ENCODE measurements at places on chromosomes 5 and 9. TPM values are rescaled to one million over a fixed set of nuclear protein-coding genes. Genes with fewer than 3 reads are reported as not detected.
A peak's percentile ranks its signal among the peaks of the same experiment; 100 is the strongest.

Gene AJM1
- total RNA-seq = 1.8 TPM

Gene SLC22A4
- 4.1 TPM for total RNA-seq

Gene CCL19
- total RNA-seq = not detected

Gene RAI14
- total RNA-seq = 82.7 TPM

Gene TMED9
- 139 TPM for total RNA-seq

Gene ARID3C
- under 0.01 TPM for total RNA-seq

Gene OR1J2
- total RNA-seq = 0.33 TPM

Gene SARDH
- total RNA-seq = 9.0 TPM

DNA sequence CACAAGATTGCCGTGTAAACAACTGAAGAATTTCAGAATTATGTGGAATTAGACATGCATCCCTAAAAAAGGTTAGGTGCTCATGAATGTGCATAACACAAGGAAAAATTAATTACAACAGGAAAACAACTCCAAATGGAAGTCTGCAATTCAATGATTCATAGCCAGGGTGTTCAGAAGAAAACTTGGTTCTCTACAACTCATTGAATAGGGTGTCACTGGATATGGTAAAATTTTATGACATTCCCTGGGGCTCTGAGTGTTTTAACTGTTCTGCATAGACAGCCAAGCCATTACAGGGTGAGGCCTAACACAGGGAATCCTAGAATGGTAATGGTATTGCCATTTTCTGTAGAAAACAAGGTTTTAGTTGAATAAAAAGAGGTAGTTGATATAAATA, 24.4 kb upstream of the ZSWIM6 start:
- no peaks in the 10 kb centered on the region for H3K36me3 ChIP-seq
- DNase-seq = no peak
- no peaks in the 10 kb centered on the region for H3K27me3 ChIP-seq
- no peak overlapping the region for H3K4me3 ChIP-seq
- peaks cover 33% of the 10 kb centered on the region for H3K4me1 ChIP-seq

DNA sequence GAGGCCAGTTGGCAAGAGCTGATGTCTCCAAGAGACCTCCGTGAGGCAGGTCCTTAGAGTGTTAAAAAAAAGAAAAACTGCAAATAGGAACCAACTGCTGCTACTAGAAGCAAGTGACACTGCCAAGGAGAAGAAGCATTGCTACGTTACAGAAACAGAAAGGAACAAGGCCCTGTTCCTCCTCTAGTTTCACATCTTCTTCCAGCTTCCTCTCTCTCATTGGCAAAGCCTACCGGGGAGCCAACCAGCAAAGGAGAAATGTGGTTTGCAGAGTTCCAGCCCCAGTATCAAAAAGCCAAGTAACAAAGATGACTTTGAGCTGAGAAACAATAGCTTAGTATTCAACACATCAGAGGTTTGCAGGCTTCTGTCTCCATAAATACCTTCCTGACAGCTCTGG, 145.9 kb downstream of the PRELID2 start:
- no peaks in the 10 kb centered on the region for H3K27me3 ChIP-seq
- no peak for DNase-seq
- H3K27ac ChIP-seq = no peak overlapping the region

- DNase-seq = no peak
- H3K27ac ChIP-seq = no peak overlapping the region
- no peak overlapping the region for H3K4me3 ChIP-seq
- no peaks in the 10 kb centered on the region for H3K36me3 ChIP-seq
- H3K4me1 ChIP-seq = no peaks in the 10 kb centered on the region
Measured at GRCh38 chr5:171835066-171835465, 49.4 kb downstream of the SMIM23 start.

DNA sequence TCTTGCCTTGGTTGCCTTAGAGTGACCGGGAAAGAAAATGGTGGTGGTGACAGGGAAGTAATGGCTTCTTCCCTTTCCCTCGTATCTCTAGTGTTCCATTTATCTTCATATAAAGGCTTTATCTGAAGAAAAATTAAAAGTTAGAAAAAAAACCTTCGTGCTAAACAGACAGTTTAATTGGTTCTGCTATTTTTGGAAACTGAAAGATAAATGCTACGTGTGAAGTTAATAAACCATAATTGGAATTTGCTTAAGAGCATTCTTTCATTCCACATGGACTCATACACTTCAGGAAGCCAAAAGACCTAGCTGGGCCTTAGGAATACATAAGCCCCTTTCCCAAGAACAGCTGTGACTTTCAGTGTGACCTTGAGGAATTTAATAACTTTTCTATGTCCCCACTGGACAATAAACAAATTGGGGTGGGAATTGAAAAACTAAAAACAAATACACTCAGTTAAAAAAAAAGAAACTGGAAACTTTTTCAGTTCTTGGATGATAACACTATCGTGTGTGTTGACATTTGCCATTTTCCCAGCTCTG, 818.8 kb upstream of the WWC1 start:
- DNase-seq = no peak
- no peaks in the 10 kb centered on the region for H3K27me3 ChIP-seq
- H3K4me1 ChIP-seq = no peaks in the 10 kb centered on the region
- H3K36me3 ChIP-seq = no peaks in the 10 kb centered on the region
- no peak overlapping the region for H3K27ac ChIP-seq
- H3K4me3 ChIP-seq = no peak overlapping the region

DNA sequence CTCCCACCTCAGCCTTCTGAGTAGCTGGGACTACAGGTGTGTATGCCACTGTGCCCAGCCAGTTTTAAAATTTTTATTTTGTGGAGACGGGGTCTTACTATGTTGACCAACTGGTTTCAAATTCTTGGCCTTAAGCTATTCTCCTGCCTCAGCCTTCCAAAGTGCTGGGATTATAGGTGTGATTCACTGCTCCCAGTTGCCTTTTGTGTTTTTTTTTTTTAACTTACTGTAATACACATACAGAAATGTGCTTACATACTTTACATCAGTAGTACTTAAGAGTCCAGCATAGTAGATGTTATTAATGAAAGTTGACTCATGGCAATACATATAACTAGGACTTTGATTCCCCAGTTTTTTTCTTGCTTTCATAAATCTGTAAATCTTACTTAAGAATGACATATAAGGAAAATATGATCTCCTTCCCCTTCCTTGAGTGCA, 4.7 kb downstream of the MAN2A1 start:
- no peaks in the 10 kb centered on the region for H3K27me3 ChIP-seq
- peak; percentile 31 for DNase-seq
- H3K4me3 ChIP-seq = no peak overlapping the region
- no peak overlapping the region for H3K27ac ChIP-seq
- peaks cover 8% of the 10 kb centered on the region for H3K4me1 ChIP-seq

GRCh38 chr9:35229066-35229778, 67.4 kb downstream of the UNC13B start:
- H3K27ac ChIP-seq = no peak overlapping the region
- no peaks in the 10 kb centered on the region for H3K27me3 ChIP-seq

DNA sequence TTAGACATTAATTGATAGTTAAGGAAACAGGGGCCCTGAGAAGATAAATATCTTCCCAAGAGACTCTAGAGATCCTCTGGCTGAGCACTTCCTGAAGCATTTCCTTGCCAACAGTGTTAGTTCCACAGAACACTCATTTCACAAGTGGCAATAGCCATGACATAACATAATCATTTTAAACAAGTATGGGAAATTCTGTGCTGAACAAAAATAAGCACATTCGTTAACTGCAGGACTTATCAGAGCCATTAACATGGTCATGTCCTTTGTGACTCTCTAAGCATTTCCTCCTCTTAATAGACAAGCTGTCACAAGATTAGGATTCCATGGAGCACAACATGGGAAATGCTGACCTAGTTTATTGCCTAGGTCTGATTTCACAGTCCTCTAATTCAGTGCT, 184.9 kb downstream of the SNX18 start:
- H3K36me3 ChIP-seq = no peaks in the 10 kb centered on the region
- peaks cover 14% of the 10 kb centered on the region for H3K4me1 ChIP-seq
- DNase-seq = no peak
- H3K27ac ChIP-seq = peak overlapping the region; percentile 76
- no peak overlapping the region for H3K4me3 ChIP-seq

- peak; percentile 31 for DNase-seq
- no peaks in the 10 kb centered on the region for H3K27me3 ChIP-seq
- H3K4me3 ChIP-seq = no peak overlapping the region
- no peak overlapping the region for H3K27ac ChIP-seq
Measured at GRCh38 chr5:83553000-83553486, 81.5 kb downstream of the VCAN start.

DNA sequence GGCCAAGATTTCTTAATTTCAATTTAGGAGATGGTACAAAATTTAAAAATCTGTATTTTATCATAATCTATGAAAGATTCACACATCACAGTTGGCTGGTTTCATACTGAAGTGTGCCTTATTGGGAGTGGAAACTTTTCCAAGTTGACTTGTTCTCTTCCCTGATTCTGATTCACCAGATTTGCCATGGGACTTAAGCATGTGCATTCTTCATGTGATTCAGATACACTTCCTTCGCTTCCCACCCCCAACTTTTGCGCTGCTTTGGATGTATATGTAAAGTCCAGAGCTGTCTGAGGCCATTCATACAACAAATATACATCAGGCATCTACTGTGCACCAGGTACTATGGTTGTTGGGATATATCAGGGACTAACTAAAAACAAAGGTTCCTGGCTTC, 34.4 kb downstream of the CPEB4 start:
- H3K27me3 ChIP-seq = no peaks in the 10 kb centered on the region
- no peak overlapping the region for H3K27ac ChIP-seq
- H3K4me1 ChIP-seq = peaks cover 13% of the 10 kb centered on the region

- no peak overlapping the region for H3K4me3 ChIP-seq
- no peak overlapping the region for H3K27ac ChIP-seq
- no peak for DNase-seq
- H3K27me3 ChIP-seq = no peaks in the 10 kb centered on the region
- peaks cover 9% of the 10 kb centered on the region for H3K4me1 ChIP-seq
Measured at GRCh38 chr5:115384587-115385375, 88.3 kb upstream of the CCDC112 start.

DNA sequence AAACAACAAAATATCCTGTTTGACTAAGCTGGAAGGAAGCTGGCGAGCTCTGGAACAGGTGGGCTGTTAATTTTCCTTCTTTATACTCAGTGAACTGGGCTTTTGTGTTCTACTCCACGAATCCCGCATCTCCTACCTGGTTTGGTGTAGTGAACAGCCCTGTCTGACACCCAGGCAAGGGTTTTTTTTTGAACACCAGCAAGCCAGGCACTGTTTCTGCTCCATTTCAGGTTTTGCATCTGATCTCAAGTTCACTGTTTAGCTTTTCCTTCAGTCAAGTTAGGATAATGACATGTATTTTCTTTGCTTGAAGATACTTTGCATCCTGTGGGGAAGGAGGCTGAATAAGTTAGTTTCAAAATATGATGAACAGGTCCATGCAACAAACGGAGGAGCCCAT, 204.5 kb downstream of the SEMA6A start:
- no peaks in the 10 kb centered on the region for H3K36me3 ChIP-seq
- H3K27ac ChIP-seq = no peak overlapping the region
- H3K4me3 ChIP-seq = no peak overlapping the region
- H3K27me3 ChIP-seq = no peaks in the 10 kb centered on the region
- no peaks in the 10 kb centered on the region for H3K4me1 ChIP-seq

DNA sequence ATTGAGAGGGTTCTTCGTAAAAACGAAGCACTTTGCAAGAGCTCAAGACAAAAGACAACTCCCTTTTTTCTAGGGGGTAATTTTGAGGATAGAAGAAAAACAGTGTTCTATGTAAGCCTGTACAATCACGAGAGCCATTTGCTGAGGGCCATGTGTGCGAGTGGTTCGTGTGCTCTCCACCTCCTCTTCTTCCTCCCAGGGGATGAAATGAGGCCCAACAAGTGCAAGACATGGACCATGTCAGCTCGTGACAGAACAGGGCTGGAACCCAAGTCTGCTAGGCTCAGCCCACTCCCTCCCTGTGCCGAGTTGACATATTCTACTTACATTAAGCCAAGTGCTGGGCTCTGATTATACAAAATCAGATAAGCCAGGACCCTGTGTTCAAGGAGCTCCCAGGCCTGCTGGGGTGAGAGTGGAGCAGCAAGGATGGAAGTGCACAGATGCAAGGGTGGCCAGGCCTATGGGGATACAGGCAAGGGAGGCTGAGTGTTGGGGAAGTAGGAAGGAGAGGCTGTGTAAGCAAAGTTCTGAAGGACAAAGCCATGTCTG, 97.9 kb upstream of the MSX2 start:
- DNase-seq = no peak
- no peaks in the 10 kb centered on the region for H3K4me1 ChIP-seq
- H3K27ac ChIP-seq = no peak overlapping the region
- no peaks in the 10 kb centered on the region for H3K36me3 ChIP-seq
- no peaks in the 10 kb centered on the region for H3K27me3 ChIP-seq
- H3K4me3 ChIP-seq = no peak overlapping the region

DNA sequence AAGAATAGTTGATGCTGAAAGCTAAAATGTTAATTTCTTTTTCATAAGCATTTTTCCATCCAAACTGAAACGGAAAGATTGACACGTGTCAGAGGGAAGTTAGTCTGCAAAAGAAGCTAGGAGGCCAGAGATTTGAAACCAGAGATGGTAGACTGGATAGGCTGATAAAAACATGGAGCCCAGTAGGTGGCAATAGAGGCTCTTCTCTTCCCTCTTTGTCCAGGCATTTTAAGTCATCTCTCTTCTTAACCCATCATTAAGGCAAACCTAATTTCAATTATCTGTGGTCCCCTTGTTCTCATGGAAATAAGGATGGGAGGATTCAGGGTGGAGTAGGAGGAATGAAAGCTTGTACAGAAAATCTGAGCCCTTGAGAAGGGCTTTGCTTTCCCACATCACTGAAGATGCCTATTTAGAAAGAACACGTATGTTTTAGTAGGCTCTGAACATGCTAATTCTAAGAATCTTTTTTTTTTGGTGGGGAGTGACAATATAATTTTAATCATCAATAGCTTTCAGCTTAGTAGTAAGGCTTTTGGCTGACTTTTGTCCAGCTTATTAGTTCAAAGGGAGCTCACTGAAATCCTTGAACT, 66.6 kb downstream of the ZNF474 start:
- no peak overlapping the region for H3K27ac ChIP-seq
- no peak overlapping the region for H3K4me3 ChIP-seq
- no peaks in the 10 kb centered on the region for H3K4me1 ChIP-seq
- H3K27me3 ChIP-seq = no peaks in the 10 kb centered on the region
- H3K36me3 ChIP-seq = no peaks in the 10 kb centered on the region
- peak; percentile 48 for DNase-seq

- DNase-seq = peak; percentile 44
- no peaks in the 10 kb centered on the region for H3K4me1 ChIP-seq
- H3K36me3 ChIP-seq = no peaks in the 10 kb centered on the region
- no peaks in the 10 kb centered on the region for H3K27me3 ChIP-seq
- no peak overlapping the region for H3K27ac ChIP-seq
Measured at GRCh38 chr5:137236252-137236651, 262.9 kb downstream of the SPOCK1 start.

- no peaks in the 10 kb centered on the region for H3K27me3 ChIP-seq
- no peaks in the 10 kb centered on the region for H3K36me3 ChIP-seq
- H3K4me3 ChIP-seq = no peak overlapping the region
- no peak overlapping the region for H3K27ac ChIP-seq
- no peak for DNase-seq
- no peaks in the 10 kb centered on the region for H3K4me1 ChIP-seq
Measured at GRCh38 chr9:899440-900184, 58.1 kb downstream of the DMRT1 start.

- DNase-seq = peak; percentile 93
- H3K4me3 ChIP-seq = no peak overlapping the region
- no peaks in the 10 kb centered on the region for H3K27me3 ChIP-seq
- H3K4me1 ChIP-seq = peaks cover 13% of the 10 kb centered on the region
- H3K36me3 ChIP-seq = no peaks in the 10 kb centered on the region
Measured at GRCh38 chr5:115377468-115378217, 81.2 kb upstream of the CCDC112 start.

Data from fibroblast of lung (primary cell).